ENCODE measurements at places on chromosomes 4 and X. TPM values are rescaled to one million over a fixed set of nuclear protein-coding genes. Genes with fewer than 3 reads are reported as not detected.

The IDH3G gene
- 58.5 TPM for total RNA-seq

The PGAM4 gene
- total RNA-seq = not detected

The CLTRN gene
- 1.2 TPM for total RNA-seq

The ADGRG2 gene
- total RNA-seq = 16.2 TPM

The STAP1 gene
- total RNA-seq = not detected

The STOX2 gene
- total RNA-seq = 16.4 TPM

DNA sequence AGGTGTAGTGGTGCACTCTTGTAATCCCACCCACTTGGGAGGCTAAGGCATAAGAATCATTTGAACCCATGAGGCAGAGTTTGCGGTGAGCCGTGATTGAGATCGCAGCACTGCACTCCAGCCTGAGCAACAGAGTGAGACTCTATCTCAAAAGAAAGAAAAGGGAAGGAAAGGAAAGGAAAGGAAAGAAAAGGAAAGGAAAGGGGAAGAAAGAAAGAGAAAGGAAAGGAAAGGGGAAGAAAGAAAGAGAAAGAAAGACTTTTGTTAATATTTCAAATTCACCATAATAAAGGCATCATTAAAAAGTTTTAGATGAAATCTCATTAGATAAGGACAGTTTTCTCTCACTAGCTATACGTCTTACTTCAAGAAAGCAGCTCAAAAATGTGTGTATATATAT, 660.5 kb upstream of the ATOH1 start:
- DNase-seq = no peak

GRCh38 chrX:41862562-41863184, 60.7 kb downstream of the CASK start:
- DNase-seq = no peak

DNA sequence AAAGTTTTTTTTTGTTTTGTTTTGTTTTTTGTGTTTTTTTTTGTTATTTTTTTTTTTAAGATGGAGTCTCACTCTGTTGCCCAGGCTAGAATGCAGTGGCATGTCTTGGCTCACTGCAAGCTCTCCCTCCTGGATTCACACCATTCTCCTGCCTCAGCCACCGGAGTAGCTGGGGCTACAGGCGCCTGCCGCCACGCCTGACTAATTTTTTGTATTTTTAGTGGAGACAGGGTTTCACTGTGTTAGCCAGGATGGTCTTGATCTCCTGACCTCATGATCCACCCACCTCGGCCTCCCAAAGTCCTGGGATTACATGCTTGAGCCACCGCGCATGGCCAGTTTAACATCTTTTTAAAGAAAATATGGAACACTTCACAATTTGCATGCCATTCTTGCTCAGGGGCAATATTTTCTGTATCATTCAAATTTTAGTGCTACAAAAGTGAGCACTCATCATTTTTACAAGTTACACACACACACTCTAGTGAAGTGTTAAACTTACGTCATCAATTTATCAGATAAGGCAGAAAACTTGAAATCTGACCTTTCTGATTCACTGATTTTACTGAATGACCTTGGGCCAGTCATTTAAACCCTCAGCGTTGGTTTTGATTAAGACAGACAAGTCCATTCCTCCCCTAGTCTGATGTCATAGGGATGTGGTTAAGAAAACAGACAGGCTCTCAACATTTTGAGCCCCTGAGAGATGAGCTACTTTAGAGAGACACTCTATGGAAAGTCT, 61.2 kb downstream of the TRIM2 start:
- no peak for DNase-seq

DNA sequence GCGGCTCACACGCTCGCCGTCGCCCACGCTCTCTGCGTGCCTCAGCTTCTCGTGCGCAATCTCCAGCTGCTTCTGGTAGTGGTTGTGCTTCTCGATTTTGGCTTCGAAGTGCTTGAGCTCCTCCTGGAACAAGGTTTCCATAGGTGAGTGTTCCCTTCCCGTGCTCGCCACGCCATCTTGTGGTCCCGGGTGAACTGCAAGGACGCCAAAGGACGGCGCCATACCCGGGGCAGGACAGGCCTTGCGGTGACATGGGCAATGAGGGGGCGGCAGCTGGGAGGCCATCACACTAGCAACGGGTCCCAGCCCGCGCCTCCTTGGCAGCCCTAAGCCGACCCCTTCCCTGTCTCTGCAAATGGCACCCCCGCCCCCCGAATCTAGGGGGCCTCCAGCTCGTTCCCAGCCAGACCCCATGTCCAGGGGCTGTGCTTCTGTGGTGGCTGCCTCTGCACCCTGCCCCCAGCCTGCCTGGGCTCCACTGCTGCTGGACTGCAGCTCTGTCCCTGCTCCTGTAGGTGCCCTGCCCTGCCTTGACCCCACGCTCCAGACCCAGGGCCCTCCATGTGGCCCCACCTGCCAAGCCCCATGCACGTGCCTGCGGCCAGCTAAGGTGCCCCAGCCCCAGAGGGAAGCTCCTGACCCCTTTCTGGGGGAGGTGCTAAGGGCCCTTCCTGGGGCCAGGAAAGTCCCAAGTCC, 17.3 kb downstream of the LRPAP1 start:
- no peak for DNase-seq

DNA sequence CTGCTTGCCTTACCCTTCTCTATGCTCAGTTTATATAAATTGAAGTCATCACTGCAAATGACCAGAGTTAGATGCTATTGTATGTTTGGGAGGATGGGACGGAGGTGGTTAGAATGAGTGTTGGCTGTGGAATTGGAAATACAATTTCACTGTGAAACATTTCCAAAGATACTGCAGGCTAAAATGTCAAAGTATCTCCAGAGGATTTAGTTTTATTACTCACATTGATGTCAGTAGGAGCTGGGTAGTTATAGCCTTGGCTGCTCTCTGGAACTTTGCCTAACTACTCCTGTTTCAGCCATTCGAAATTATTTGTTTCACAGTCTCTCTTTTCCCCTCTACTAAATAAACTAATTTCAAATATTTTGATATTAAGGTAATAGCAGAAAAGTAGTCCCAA, 92.6 kb upstream of the PPP3CA start:
- DNase-seq = no peak

DNA sequence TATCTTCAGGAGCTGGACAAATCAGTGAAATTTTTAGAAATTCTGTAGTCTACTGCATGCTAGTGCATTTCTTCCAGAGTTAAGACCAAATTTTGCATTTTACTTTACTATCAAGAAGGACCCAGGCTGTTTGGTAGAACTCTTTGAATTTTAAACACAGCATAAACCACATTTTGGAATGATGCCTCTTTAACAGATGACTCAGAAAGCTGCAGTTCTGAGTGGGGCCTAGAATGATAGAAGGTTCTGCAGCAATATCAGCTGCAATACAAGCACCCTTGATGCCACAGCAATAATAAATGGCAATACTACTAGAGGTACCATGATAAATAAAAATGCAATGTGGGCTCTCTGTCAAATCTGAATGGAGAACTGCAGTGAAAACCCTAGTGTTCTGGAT, 198.7 kb downstream of the TMA16 start:
- no peak for DNase-seq

DNA sequence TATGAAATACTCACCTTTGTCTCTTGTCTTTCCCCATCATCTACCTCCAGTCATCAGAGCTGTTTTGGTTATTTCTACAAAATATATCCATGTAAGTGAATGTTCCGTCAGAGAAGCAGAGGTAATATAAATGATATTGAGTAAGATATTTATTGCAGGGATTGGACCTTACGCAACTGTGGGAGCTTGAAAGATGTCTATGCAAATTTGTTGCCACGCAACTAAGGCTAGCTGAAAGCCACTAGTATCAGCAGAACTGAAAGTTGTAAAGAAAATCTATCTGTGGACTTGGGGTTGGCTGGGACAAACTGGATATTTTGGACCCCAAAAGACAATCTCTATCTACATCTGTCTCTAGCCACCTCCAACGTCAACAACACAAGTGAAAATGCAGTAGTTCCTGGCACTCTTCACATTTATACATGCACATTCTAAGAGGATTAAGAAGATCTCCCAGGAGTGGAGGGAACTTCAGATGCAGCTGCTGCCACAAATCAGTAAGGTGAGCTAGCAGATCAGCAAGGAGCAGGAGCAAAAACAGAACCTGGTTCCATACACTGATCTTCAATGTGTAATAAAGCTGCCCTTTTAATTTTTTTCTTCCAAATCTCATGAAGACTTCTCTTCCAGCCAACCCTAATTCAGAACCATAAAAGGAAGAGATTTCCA, 8.5 kb upstream of the CCSER1 start:
- DNase-seq = no peak

GRCh38 chr4:151912632-151913031, 151.8 kb upstream of the GATB start:
- no peak for DNase-seq

DNA sequence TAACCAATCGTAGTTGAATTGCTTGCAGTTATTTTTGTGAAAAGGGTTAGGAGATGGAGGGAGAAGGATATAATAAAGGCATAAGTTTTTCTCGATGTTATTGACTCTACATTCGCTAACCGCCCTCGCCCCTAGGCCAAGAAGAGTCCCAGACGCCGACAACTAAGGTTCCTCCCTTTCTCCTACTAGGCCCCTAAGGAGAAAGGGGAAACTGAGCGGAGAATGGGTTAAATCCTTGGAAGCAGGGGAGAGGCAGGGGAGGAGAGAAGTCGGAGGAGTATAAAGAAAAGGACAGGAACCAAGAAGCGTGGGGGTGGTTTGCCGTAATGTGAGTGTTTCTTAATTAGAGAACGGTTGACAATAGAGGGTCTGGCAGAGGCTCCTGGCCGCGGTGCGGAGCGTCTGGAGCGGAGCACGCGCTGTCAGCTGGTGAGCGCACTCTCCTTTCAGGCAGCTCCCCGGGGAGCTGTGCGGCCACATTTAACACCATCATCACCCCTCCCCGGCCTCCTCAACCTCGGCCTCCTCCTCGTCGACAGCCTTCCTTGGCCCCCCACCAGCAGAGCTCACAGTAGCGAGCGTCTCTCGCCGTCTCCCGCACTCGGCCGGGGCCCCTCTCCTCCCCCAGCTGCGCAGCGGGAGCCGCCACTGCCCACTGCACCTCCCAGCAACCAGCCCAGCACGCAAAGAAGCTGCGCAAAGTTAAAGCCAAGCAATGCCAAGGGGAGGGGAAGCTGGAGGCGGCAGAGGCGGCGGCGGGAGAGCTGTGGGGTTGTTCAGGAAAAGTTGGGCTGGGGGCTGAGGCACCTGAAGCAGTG, 5.9 kb downstream of the ATOH1 start:
- no peak for DNase-seq

- DNase-seq = no peak
These were observed 2351.4 kb downstream of the PCDH7 start for GRCh38 chr4:33071535-33071934.

DNA sequence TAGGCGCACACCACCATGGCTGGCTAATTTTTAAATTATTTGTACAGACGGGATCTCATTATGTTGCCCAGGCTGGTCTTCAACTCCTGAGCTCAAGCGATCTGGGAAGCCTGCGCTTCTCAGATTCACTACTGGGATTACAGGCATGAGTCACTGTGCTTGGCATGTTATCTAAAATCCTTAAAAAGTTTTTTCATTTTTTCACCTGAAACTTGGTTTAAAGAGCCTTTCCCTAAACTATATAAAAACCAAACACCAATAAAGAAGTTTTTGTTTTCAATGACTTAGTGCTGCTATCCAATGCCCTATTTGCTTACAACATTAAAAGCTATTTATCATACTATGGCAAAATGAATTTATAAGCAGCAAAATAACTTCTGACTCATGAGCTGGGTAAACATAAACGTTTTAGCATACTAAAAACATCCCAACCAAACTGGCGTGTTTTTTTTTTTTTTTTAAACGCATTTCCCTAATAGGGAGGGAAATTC, 127.8 kb downstream of the UBE2K start:
- DNase-seq = no peak

DNA sequence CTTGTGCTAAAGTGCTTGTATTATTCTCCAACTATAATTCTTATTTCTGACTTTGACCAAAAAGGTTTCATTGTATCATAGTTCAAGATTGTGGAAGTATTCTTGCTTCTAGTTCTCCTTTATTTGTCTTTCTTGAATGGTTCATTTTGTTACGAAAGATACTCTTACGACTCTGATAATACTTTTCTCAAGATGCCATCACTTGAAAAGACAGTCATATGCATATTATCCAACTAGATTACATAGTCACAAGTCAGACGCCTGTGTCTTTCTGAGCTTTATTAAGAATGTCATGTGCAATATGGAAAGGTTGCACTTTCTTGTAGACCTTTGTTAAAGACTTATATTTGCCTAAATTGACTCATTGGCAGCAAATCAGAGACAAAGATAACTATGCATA, 71.4 kb upstream of the HPGD start:
- no peak for DNase-seq

DNA sequence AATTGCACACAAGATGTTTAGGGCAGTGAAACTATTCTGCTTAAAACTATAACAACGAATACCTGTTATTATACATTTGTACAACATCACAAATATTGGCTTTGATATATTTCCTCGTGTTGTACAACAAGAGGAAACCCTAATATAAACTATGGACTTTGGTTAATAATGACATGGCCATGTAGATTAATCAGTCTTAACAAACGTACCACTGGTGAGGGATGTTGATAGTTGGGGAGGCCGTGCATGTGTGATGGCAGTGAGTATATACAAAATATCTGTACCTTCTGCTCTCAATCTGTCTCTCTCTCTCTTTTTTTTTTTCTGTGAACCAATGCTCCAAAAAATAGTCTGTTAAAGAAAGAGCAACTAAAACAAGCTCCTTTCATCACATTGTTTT, 22.2 kb upstream of the HPGD start:
- DNase-seq = no peak

GRCh38 chr4:122914292-122914904, 8.0 kb downstream of the NUDT6 start:
- DNase-seq = no peak
